ENCODE measurements at places on chromosomes 3 and 15.

DNA sequence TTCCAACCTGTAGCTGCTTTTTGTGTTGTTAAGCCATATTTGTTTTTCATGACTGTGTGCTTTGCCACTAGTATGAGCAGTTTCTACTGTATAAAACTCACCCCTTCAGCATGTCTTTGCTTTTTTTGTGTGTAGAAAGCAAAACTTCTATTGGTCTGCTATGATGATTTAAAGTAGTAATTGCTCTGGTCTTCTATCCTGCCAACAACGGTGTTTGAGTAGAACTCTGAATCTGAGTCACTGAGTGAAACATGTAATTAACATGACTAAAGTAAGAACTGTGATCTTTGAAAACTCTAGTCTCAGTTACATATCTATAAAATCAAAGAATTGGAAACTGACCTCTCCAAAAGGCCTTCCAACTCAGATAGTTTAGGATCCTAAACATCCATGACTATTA, 133.6 kb downstream of the TPRG1 start:
- H3K4me1 ChIP-seq: no peaks in the 10 kb centered on the region
- H3K27ac ChIP-seq: no peak overlapping the region
- no peak for DNase-seq

- H3K4me3 ChIP-seq: no peak overlapping the region
- peaks cover 3% of the 10 kb centered on the region for H3K27me3 ChIP-seq
- no peak for DNase-seq
- H3K4me1 ChIP-seq: no peaks in the 10 kb centered on the region
- H3K36me3 ChIP-seq: no peaks in the 10 kb centered on the region
- H3K27ac ChIP-seq: no peak overlapping the region
These were observed 338.7 kb upstream of the GRM7 start for GRCh38 chr3:6522191-6522590.

- H3K27me3 ChIP-seq: peaks cover 14% of the 10 kb centered on the region
- no peak overlapping the region for H3K27ac ChIP-seq
- H3K4me3 ChIP-seq: no peak overlapping the region
- no peak for DNase-seq
These were observed 124.3 kb downstream of the FBLN2 start for GRCh38 chr3:13673207-13673606.

- DNase-seq: no peak
- peak overlapping the region; percentile 90 for H3K4me3 ChIP-seq
- peaks cover 42% of the 10 kb centered on the region for H3K4me1 ChIP-seq
- H3K27me3 ChIP-seq: no peaks in the 10 kb centered on the region
- peaks cover 6% of the 10 kb centered on the region for H3K36me3 ChIP-seq
- peak overlapping the region; percentile 93 for H3K27ac ChIP-seq
These were observed 786 bp downstream of the RHOA start for GRCh38 chr3:49410846-49411534.

- H3K4me3 ChIP-seq: no peak overlapping the region
- H3K4me1 ChIP-seq: no peaks in the 10 kb centered on the region
- H3K36me3 ChIP-seq: no peaks in the 10 kb centered on the region
- no peak overlapping the region for H3K27ac ChIP-seq
- H3K27me3 ChIP-seq: no peaks in the 10 kb centered on the region
These were observed 141.0 kb upstream of the BNIP2 start for GRCh38 chr15:59830098-59830497.

DNA sequence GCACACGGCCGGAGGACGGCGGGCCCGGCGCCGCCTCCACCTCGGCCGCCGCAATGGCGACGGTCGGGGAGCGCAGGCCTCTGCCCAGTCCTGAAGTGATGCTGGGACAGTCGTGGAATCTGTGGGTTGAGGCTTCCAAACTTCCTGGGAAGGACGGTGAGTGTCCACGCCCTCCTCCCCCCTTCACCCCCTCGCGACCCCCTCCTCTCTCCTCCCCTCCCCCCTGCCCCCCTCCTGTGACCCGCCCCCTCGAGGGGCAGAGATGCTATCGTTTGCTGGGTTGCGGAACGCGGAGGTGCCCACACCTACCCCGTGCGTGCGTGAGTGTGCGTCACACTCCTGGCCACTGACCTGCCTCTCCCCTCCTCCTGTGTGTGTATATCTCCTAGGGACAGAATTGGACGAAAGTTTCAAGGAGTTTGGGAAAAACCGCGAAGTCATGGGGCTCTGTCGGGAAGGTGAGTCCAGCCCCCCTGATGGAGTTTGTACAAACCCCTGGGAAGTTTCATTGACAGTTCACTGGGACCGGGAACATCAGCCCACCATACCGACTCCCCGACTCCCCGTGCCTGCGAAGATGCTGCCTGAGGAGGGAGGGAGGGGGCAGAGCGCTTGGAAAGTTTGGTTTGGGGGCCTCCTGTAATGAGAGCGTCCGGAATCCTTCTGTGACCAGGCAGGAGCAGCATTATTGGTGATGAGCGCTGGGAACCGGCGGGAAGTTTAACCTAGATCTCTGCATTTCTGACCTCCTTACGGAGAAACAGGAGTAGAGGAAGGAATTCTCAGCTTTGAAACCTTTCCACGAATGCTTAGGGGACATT, 795 bp upstream of the SCAANT1 start:
- no peaks in the 10 kb centered on the region for H3K27me3 ChIP-seq
- peaks cover 9% of the 10 kb centered on the region for H3K36me3 ChIP-seq
- peak overlapping the region; percentile 85 for H3K27ac ChIP-seq
- no peak for DNase-seq
- H3K4me3 ChIP-seq: peak overlapping the region; percentile 91

DNA sequence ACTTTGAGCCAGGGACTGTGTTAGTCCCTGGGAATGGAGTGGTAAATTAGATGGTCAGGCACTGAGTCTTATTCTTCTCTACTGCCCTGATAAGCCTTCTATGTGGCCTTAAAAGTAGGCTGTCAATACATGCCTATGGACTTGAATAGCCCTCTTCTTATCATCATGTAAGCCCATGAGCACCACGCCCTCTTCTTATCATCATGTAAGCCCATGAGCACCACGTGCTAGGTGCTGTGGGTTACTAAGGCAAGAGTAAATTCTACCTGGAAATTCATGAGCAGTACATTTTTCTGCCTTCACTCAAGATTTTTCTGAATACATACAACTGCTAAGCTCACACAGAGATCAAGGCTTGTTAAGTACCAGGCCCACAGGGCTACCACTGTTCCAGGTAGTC, 68.5 kb downstream of the DHX30 start:
- peaks cover 28% of the 10 kb centered on the region for H3K36me3 ChIP-seq
- H3K27me3 ChIP-seq: no peaks in the 10 kb centered on the region
- H3K27ac ChIP-seq: no peak overlapping the region
- H3K4me3 ChIP-seq: no peak overlapping the region
- DNase-seq: no peak

DNA sequence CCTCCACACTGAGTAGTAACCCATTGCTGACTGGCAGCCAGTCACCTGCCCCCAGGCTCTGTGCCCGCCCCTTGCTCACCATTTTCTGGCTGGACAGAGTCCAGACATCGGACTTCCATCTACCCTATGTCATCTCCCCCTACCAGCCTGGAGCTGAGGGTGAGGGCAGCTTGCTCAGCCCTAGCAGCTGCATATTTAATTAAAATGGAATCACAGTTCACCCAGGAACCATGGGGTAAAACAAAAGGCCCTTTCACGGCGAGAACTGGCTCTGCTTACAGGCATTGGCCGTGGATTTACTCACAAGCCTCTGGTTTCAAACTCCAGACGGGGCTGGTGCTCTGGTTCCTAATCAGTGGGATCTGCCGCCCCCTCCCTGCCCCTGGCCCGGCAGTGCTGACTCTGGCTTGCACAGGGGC, 94.9 kb upstream of the ATP2B2 start:
- H3K4me3 ChIP-seq: no peak overlapping the region
- H3K4me1 ChIP-seq: peaks cover 15% of the 10 kb centered on the region
- peaks cover 14% of the 10 kb centered on the region for H3K27me3 ChIP-seq
- no peak for DNase-seq
- H3K27ac ChIP-seq: no peak overlapping the region
- no peaks in the 10 kb centered on the region for H3K36me3 ChIP-seq

DNA sequence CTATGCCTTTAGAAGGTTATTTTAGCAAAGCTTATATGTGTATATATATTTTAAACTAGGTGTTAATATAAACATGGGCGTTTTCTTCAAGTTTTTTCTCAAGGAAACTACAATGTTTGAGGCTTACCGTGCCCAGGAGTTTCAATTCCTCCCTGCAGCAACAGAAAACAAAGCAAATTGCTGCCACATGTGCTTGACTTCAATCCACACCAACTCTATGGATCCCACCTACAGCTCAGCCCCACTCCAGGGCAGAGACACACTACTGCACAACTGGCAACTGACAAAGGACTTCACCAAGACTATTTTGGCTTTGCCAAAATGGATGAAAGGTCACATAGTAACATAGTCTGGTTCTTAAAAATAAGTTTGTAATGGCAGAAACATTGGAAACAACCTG, 346.6 kb downstream of the ERC2 start:
- peaks cover 2% of the 10 kb centered on the region for H3K27me3 ChIP-seq
- H3K4me3 ChIP-seq: no peak overlapping the region
- peaks cover 2% of the 10 kb centered on the region for H3K36me3 ChIP-seq
- H3K27ac ChIP-seq: no peak overlapping the region
- DNase-seq: no peak

GRCh38 chr15:75720787-75721479, 8.3 kb upstream of the CSPG4 start:
- H3K36me3 ChIP-seq: no peaks in the 10 kb centered on the region
- H3K4me3 ChIP-seq: no peak overlapping the region
- H3K27me3 ChIP-seq: peaks cover 17% of the 10 kb centered on the region
- peak overlapping the region; percentile 14 for H3K27ac ChIP-seq

GRCh38 chr3:14019459-14019858, 105.2 kb downstream of the CHCHD4 start:
- peaks cover 4% of the 10 kb centered on the region for H3K36me3 ChIP-seq
- no peak overlapping the region for H3K27ac ChIP-seq
- H3K27me3 ChIP-seq: peaks cover 12% of the 10 kb centered on the region
- DNase-seq: no peak
- H3K4me3 ChIP-seq: no peak overlapping the region
- no peaks in the 10 kb centered on the region for H3K4me1 ChIP-seq

DNA sequence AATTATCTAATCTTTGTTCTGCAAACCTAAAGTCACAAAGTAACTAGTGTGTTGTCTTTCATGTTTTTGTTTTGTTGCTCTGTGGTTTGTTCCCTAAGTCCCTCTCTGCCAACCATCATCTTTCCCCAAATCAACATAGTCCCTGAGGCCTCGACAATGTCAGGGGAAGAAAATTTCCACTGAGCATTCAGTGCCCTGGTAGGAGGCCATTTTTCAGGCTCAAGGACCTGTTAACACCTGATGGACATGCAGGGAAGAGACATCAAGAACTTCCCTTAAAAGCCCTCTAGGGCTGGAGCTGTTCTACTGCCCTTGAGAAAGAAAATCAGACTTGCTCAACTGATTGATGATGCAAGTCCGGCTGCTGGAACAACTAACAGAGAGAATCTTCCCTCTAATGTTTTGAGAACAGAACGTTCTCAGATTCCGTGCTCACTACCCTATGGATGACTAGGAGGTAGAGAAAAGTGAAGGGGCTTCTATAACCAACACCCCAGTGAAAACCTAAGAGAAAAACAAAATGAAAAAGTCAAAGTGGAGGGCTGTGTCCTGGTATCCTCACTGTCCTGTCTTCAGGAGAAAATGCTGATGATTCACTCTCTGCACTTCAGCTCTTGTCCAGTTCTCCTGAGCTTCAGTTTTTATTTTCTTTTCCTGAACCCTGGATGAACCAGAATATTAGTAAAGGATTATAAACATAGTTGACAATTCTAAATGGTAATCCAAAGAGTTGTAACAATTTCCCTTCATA, 373.1 kb downstream of the FOXP1 start:
- peaks cover 32% of the 10 kb centered on the region for H3K4me1 ChIP-seq
- H3K4me3 ChIP-seq: no peak overlapping the region
- peaks cover 4% of the 10 kb centered on the region for H3K36me3 ChIP-seq
- H3K27ac ChIP-seq: peak overlapping the region; percentile 82
- H3K27me3 ChIP-seq: no peaks in the 10 kb centered on the region
- no peak for DNase-seq

DNA sequence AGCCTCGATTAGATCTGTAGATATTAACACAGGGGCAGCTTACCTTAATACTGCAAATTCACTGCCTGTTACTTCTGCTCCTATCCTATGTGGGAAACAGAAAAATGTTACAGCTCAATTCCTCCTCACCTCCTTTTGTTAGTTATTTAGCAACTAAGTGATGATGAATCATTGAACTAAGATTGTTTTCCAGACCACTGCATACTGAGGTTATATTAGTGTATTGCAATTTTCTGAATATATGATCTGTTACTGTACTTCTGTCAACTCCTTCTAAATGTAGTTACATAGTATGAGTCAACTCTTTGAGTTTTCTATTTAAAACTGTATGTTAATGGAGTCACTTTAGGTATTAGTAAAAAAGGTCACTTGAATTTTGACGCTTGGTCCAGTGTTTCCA, 331.5 kb upstream of the SLCO3A1 start:
- peaks cover 4% of the 10 kb centered on the region for H3K27me3 ChIP-seq
- no peak overlapping the region for H3K27ac ChIP-seq
- DNase-seq: no peak
- H3K4me1 ChIP-seq: no peaks in the 10 kb centered on the region
- H3K36me3 ChIP-seq: no peaks in the 10 kb centered on the region

- H3K27ac ChIP-seq: no peak overlapping the region
- peaks cover 4% of the 10 kb centered on the region for H3K27me3 ChIP-seq
- no peaks in the 10 kb centered on the region for H3K4me1 ChIP-seq
- H3K36me3 ChIP-seq: no peaks in the 10 kb centered on the region
These were observed 81.3 kb downstream of the STAC start for GRCh38 chr3:36461597-36461996.

DNA sequence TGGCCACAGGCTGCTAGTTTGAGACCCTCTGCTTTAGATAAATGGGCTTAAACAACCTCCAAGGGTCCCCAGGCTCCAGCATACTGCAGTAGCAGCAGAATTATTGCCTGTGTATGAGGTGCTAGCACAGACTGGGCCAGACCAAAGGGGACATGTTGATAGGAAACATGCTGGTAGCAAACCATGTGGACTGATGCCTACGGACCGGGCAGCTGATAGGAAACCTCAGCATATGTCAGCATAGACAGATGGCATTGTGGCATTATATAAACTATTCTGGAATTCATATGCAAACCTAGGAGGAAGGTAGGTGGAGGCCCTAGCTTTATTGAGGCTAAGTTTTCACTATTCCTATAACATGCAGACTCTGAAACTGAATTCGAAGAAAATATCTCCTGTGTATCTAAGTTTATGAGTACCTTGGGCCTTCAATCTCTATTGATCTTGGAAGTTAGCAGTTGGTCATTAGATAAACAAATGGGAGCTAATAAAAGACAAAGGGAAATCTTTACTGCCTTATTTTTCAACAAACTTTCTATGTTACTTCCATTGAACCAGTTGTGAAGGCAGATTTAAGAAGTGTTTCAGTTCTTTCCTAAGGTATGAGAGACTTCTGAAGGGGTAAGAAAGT, 1.7 kb upstream of the HGD start:
- H3K4me3 ChIP-seq: no peak overlapping the region
- H3K27ac ChIP-seq: no peak overlapping the region
- H3K27me3 ChIP-seq: no peaks in the 10 kb centered on the region
- H3K4me1 ChIP-seq: peaks cover 18% of the 10 kb centered on the region
- H3K36me3 ChIP-seq: peaks cover 2% of the 10 kb centered on the region

- H3K36me3 ChIP-seq: no peaks in the 10 kb centered on the region
- H3K4me3 ChIP-seq: no peak overlapping the region
- no peaks in the 10 kb centered on the region for H3K4me1 ChIP-seq
- H3K27me3 ChIP-seq: peaks cover 14% of the 10 kb centered on the region
These were observed 33.3 kb upstream of the FGD5 start for GRCh38 chr3:14785207-14786155.

All from memory B cell (primary cell).